ENCODE measurements at places on chromosomes 11 and 22. TPM values are rescaled to one million over a fixed set of nuclear protein-coding genes. Genes with fewer than 3 reads are reported as not detected.

The TBX10 gene
- not detected for total RNA-seq

The IFITM10 gene
- total RNA-seq = 0.70 TPM

The OR2AT4 gene
- total RNA-seq = not detected

The OR4A15 gene
- not detected for total RNA-seq

The TRIM48 gene
- not detected for total RNA-seq

The KREMEN1 gene
- total RNA-seq = not detected

The ISX gene
- not detected for total RNA-seq

The P2RX3 gene
- total RNA-seq = not detected

The KCNQ1 gene
- total RNA-seq = 14.8 TPM

The OR52E8 gene
- total RNA-seq = not detected

The SCARF2 gene
- 1.1 TPM for total RNA-seq

The NEFH gene
- total RNA-seq = 2.7 TPM

The DDB1 gene
- total RNA-seq = 174 TPM

The ZNF214 gene
- not detected for total RNA-seq

The MRGPRX3 gene
- total RNA-seq = not detected

The CD248 gene
- not detected for total RNA-seq

The APOBEC3B gene
- total RNA-seq = 51.9 TPM

The ALKBH8 gene
- total RNA-seq = 7.7 TPM

The E2F8 gene
- 40.8 TPM for total RNA-seq

The OTOG gene
- total RNA-seq = not detected

The PRSS23 gene
- 4.0 TPM for total RNA-seq

The GAB4 gene
- not detected for total RNA-seq

The LRRN4CL gene
- 0.20 TPM for total RNA-seq

The TRIM29 gene
- total RNA-seq = not detected

The TMPRSS13 gene
- total RNA-seq = 1.9 TPM

The SCUBE2 gene
- total RNA-seq = not detected

The DLG2 gene
- 1.7 TPM for total RNA-seq

The ALKBH3 gene
- 32.0 TPM for total RNA-seq

The TREH gene
- total RNA-seq = not detected

The LDHAL6A gene
- not detected for total RNA-seq

The PICK1 gene
- 12.7 TPM for total RNA-seq

The CATSPER1 gene
- total RNA-seq = 0.33 TPM

The OR51F2 gene
- not detected for total RNA-seq

The KDELR3 gene
- 0.88 TPM for total RNA-seq

The SLC22A25 gene
- total RNA-seq = not detected

The DRD4 gene
- total RNA-seq = 0.18 TPM

The PPP1R14B gene
- total RNA-seq = 96.9 TPM

The PVALB gene
- not detected for total RNA-seq

The CALCA gene
- not detected for total RNA-seq

The APOBEC3A gene
- total RNA-seq = not detected

The MAP6 gene
- 1.5 TPM for total RNA-seq

The LRRC55 gene
- total RNA-seq = not detected

The MUC5AC gene
- total RNA-seq = not detected

The NUP160 gene
- total RNA-seq = 52.0 TPM

The OR51E1 gene
- not detected for total RNA-seq

The GLB1L3 gene
- total RNA-seq = 6.9 TPM

The C11orf42 gene
- not detected for total RNA-seq

The LGR4 gene
- 0.10 TPM for total RNA-seq

The GGTLC3 gene
- total RNA-seq = not detected

Data from activated CD4-positive, alpha-beta memory T cell treated with anti-CD3 and anti-CD28 coated beads, Interleukin-2, amount 10 ng/mL, durations not matched to agents 7 days and 5 days (primary cell).